ENCODE measurements at places on chromosomes 13 and 19. TPM values are rescaled to one million over a fixed set of nuclear protein-coding genes. Genes with fewer than 3 reads are reported as not detected.

GRCh38 chr13:78680576-78681350, 21.8 kb upstream of the OBI1 start:
- no peaks in the 10 kb centered on the region for H3K36me3 ChIP-seq
- no peak overlapping the region for H3K4me3 ChIP-seq
- H3K4me1 ChIP-seq, result no peaks in the 10 kb centered on the region
- DNase-seq, result no peak

- H3K27me3 ChIP-seq, result no peaks in the 10 kb centered on the region
- peaks cover 20% of the 10 kb centered on the region for H3K4me1 ChIP-seq
- no peak for DNase-seq
- no peak overlapping the region for H3K27ac ChIP-seq
- H3K36me3 ChIP-seq, result no peaks in the 10 kb centered on the region
Observed at GRCh38 chr19:15404097-15404779, 14.6 kb downstream of the AKAP8L start.

ZNF8 gene
- polyA plus RNA-seq, result 2.7 TPM

DNA sequence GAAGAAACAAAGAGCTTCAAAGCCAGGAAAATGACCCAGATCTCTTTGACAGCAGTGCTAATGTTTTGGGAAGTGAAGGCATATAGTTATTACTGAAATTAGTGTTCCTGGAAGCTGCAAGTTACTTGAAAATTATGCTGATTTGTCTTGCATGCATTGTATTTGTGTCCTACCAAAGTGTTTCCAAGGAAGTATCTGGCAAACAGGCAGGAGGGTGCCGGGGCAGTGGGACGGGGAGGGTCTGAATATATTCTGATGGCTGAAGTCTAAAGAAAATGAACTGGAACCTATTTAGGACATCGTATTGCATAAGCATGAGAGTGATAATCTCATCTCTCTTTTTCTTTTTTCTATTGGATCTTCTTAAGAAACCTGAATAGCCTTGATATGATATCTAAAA, 9.0 kb downstream of the RNASEH2B start:
- H3K27ac ChIP-seq, result no peak overlapping the region
- no peaks in the 10 kb centered on the region for H3K27me3 ChIP-seq
- no peak overlapping the region for H3K4me3 ChIP-seq
- H3K4me1 ChIP-seq, result peaks cover 1% of the 10 kb centered on the region

- H3K36me3 ChIP-seq, result no peaks in the 10 kb centered on the region
- peaks cover 19% of the 10 kb centered on the region for H3K4me1 ChIP-seq
- no peaks in the 10 kb centered on the region for H3K27me3 ChIP-seq
Observed at GRCh38 chr19:5623397-5624017, 624 bp downstream of the SAFB start.

GRCh38 chr19:15166700-15167099, 34.1 kb downstream of the NOTCH3 start:
- no peaks in the 10 kb centered on the region for H3K27me3 ChIP-seq
- H3K36me3 ChIP-seq, result no peaks in the 10 kb centered on the region
- H3K27ac ChIP-seq, result no peak overlapping the region
- H3K4me3 ChIP-seq, result no peak overlapping the region
- H3K4me1 ChIP-seq, result no peaks in the 10 kb centered on the region

GRCh38 chr19:40641281-40641680, 40.1 kb downstream of the LTBP4 start:
- no peak overlapping the region for H3K4me3 ChIP-seq
- no peak overlapping the region for H3K27ac ChIP-seq
- no peaks in the 10 kb centered on the region for H3K36me3 ChIP-seq
- peaks cover 4% of the 10 kb centered on the region for H3K4me1 ChIP-seq
- no peak for DNase-seq
- no peaks in the 10 kb centered on the region for H3K27me3 ChIP-seq

RAP2A gene
- polyA plus RNA-seq, result 6.6 TPM

GRCh38 chr13:81762449-81762848, 1421.5 kb upstream of the SPRY2 start:
- H3K36me3 ChIP-seq, result no peaks in the 10 kb centered on the region
- H3K27me3 ChIP-seq, result no peaks in the 10 kb centered on the region
- H3K4me3 ChIP-seq, result no peak overlapping the region
- H3K27ac ChIP-seq, result no peak overlapping the region
- no peaks in the 10 kb centered on the region for H3K4me1 ChIP-seq

- no peaks in the 10 kb centered on the region for H3K36me3 ChIP-seq
- H3K4me3 ChIP-seq, result no peak overlapping the region
- no peak overlapping the region for H3K27ac ChIP-seq
Observed at GRCh38 chr19:53086949-53087348, 16.3 kb downstream of the ZNF160 start.

CCDC122 gene
- polyA plus RNA-seq, result 7.2 TPM

TSHZ3 gene
- polyA plus RNA-seq, result 28.0 TPM

- H3K36me3 ChIP-seq, result no peaks in the 10 kb centered on the region
- H3K4me3 ChIP-seq, result no peak overlapping the region
- H3K27me3 ChIP-seq, result no peaks in the 10 kb centered on the region
- H3K27ac ChIP-seq, result no peak overlapping the region
Observed at GRCh38 chr13:32245555-32245954, 69.6 kb downstream of the ZAR1L start.

ATCAY gene
- polyA plus RNA-seq, result not detected

GRCh38 chr13:50208826-50209335, 193.6 kb downstream of the KCNRG start:
- no peak for DNase-seq
- no peaks in the 10 kb centered on the region for H3K4me1 ChIP-seq
- no peak overlapping the region for H3K27ac ChIP-seq
- no peak overlapping the region for H3K4me3 ChIP-seq
- no peaks in the 10 kb centered on the region for H3K27me3 ChIP-seq

UHRF1 gene
- polyA plus RNA-seq, result 0.42 TPM

UBE2L5 gene
- 0.48 TPM for polyA plus RNA-seq

GRCh38 chr19:4967738-4968461, 1.0 kb upstream of the KDM4B start:
- no peaks in the 10 kb centered on the region for H3K27me3 ChIP-seq
- H3K36me3 ChIP-seq, result no peaks in the 10 kb centered on the region
- DNase-seq, result no peak
- peak overlapping the region; percentile 19 for H3K4me3 ChIP-seq
- peaks cover 9% of the 10 kb centered on the region for H3K4me1 ChIP-seq
- peak overlapping the region; percentile 33 for H3K27ac ChIP-seq

DNA sequence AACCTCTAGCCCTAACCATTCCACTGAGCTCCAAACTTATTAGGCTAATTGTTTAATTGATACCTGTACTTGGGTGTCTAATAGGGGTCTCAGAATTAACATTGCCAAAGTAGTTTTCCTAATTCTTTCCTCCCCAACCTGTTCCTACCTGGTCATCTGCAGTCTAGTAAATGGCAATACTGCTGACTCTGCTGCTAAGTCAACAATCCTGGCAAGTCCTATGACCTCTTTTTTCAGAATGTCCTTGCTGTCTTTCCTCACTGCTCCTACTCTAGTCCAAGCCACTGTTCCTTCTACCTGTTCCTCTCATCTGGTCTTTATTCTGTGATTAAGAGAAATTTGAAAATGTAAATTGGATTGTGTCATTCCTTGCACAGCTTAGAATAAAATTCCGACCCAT, 143.9 kb downstream of the MTUS2 start:
- H3K27ac ChIP-seq, result no peak overlapping the region
- no peak overlapping the region for H3K4me3 ChIP-seq
- no peaks in the 10 kb centered on the region for H3K36me3 ChIP-seq
- H3K27me3 ChIP-seq, result no peaks in the 10 kb centered on the region
- no peaks in the 10 kb centered on the region for H3K4me1 ChIP-seq

DNA sequence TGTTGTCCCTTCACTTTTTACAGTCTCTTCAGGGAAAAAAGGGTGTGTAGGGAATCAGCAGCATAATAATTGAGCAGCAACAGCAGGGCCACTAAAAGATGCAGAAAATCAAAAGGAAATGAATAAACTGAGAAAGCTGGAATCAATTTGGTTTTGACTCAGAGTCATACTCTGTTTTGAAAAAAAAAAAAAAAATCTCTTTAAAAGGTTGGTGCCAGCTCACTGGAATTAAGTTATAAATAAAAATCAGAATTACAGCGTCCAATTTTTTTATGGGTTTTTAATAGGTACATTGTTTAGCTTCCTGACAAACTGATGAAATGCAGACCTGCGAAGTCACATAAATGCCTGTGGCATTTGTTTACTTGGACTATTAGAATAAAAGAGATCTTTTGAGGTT, 231.9 kb downstream of the COG6 start:
- no peaks in the 10 kb centered on the region for H3K36me3 ChIP-seq
- H3K27ac ChIP-seq, result no peak overlapping the region
- no peaks in the 10 kb centered on the region for H3K27me3 ChIP-seq
- no peak overlapping the region for H3K4me3 ChIP-seq
- DNase-seq, result no peak
- H3K4me1 ChIP-seq, result peaks cover 3% of the 10 kb centered on the region

DNA sequence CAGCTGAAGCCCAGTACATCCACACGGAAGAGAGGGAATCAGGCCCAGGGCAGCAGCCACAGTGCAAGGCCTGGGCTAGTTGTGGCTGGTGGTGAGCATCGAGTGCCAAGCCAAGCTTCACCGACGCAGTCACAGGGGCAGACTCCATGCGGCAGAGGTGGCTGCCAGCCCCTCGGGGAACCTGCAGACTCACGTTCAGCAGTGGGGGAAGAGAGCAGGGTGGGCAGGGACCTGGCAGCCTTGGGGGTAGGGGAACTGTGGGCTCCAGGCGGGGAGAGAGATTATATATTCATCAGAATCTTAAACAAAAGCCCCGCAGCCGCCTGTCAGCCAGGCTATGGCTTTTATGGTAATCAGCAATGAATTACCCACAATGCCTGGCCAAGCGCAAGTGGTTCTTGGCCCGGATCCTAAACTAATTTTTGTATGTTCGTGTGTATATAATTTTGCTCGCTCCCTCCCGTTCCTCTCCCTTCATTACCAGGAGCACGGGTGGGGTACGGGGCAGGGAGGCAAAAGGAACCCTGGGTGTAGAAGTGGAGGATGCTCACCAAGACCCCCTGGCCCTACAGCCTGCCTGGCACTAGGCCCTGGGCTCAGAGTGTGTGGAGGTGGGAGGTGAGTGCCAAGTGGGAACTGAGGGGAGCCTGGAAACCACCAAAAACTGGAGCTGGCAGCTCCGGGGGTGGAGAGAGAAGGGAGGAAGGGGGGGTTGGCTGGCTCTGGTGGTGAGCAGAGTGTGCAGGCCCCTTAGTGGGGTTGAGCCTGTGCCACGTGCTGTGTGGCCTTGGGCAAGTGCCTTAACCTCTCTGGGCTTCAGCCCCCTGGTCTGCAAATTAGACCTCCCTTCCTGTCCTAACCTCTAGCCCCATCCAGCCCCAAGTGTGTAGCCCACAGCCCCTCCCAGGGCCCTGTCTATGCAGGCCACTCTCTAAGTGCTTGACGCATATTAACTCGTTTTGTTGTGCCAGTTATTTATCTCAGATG, 31.9 kb downstream of the PTPRS start:
- DNase-seq, result peak; percentile 87
- peak overlapping the region; percentile 78 for H3K27ac ChIP-seq
- no peaks in the 10 kb centered on the region for H3K27me3 ChIP-seq

Measured in ovary (tissue), 10 donors.